ENCODE measurements at places on chromosomes 3 and 15. TPM values are rescaled to one million over a fixed set of nuclear protein-coding genes. Genes with fewer than 3 reads are reported as not detected.

Gene RLBP1
- total RNA-seq = 0.52 TPM

Gene PLA1A
- total RNA-seq = 1.8 TPM

Gene GOLGA8B
- total RNA-seq = 70.2 TPM

Gene MFSD1
- total RNA-seq = 48.6 TPM

Gene PFN2
- 49.1 TPM for total RNA-seq

Gene IQCF5
- total RNA-seq = not detected

Gene CLDN1
- total RNA-seq = 0.92 TPM

All from esophagus muscularis mucosa (tissue), 4 donors.